ENCODE measurements at places on chromosomes 7 and 10.

DNA sequence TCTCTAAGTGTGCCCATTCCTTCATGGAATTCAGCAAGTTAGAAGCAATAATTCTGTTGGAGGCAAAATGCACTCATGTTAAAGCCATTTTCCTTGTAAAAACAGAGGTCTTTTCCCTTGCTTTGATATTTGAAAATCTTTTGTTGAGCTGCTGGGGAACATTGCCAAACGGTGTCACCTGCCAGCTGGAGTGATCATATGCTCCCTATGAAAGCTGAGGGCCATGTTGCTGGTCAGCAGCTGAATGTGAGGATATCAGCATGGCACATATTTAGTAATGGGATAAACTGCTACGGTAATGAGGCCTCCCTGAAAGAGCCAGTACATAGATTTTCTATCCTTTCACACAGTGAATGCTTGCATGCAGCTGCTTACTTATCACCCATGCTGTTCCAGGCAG, 224.3 kb downstream of the THSD7A start:
- no peak for DNase-seq
- H3K27me3 ChIP-seq: no peaks in the 10 kb centered on the region
- H3K36me3 ChIP-seq: no peaks in the 10 kb centered on the region
- no peak overlapping the region for H3K27ac ChIP-seq
- H3K4me1 ChIP-seq: no peaks in the 10 kb centered on the region

- H3K27me3 ChIP-seq: no peaks in the 10 kb centered on the region
- no peak overlapping the region for H3K4me3 ChIP-seq
Measured at GRCh38 chr7:86243171-86243570, 400.5 kb upstream of the GRM3 start.

DNA sequence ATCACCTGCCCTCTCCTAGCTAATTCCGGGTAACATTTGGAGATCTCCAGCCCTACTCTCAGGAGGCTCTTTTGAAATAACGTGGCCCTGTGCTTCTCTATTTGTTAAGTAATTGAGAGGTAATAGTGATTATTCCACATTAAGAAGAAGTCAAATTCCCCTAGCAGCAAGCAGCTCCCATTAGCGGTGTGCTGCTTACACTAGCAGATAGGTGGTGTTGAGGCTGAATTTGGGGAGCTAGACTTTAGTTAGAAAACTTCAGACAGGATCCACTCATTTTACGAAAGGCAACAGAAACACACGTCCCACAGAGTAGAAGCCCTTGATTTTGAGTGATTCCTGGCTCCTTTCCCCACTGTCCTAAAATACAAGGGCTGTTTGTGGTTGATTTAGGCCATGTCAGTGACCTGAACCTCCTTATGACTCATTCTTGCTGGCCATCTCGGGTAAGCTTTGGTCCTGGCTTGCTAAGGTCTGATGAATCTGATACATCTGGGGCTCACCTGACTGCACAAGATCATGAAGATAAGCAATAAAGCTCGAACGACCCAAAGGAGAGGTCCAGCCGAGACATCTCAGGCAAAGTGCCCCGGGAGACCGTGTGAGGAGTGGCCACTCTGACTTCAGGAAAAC, 77.2 kb downstream of the FAM204A start:
- H3K4me1 ChIP-seq: no peaks in the 10 kb centered on the region
- no peak overlapping the region for H3K4me3 ChIP-seq
- H3K36me3 ChIP-seq: no peaks in the 10 kb centered on the region
- H3K27me3 ChIP-seq: peaks cover 74% of the 10 kb centered on the region

- no peaks in the 10 kb centered on the region for H3K36me3 ChIP-seq
- H3K27ac ChIP-seq: no peak overlapping the region
- DNase-seq: no peak
- no peaks in the 10 kb centered on the region for H3K4me1 ChIP-seq
- no peaks in the 10 kb centered on the region for H3K27me3 ChIP-seq
Measured at GRCh38 chr10:10392511-10392910, 625.2 kb upstream of the CELF2 start.

- H3K4me3 ChIP-seq: no peak overlapping the region
- no peaks in the 10 kb centered on the region for H3K36me3 ChIP-seq
- H3K27ac ChIP-seq: no peak overlapping the region
Measured at GRCh38 chr7:474605-475424, 44.8 kb downstream of the PDGFA start.

DNA sequence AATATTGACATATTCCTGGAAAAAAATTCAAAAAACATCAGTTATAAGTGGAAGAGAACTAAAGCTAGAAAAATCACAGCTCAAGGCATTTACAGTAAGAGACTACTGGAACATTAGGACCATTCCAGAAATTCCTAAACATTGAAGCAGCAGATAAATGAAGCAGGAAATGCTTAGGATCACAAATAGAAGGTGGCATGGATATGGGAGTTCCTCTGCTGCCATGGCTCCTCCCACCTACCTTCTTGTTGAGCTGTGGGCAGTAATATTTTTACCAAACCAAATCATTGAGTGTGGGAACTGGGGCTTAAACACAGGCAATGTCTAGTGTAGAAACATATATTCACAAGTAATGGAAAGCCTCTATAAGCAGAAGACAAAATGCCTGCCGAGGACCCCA, 292.8 kb downstream of the ANKRD7 start:
- no peaks in the 10 kb centered on the region for H3K27me3 ChIP-seq
- no peak overlapping the region for H3K27ac ChIP-seq
- no peaks in the 10 kb centered on the region for H3K4me1 ChIP-seq
- H3K36me3 ChIP-seq: no peaks in the 10 kb centered on the region
- DNase-seq: no peak
- no peak overlapping the region for H3K4me3 ChIP-seq

DNA sequence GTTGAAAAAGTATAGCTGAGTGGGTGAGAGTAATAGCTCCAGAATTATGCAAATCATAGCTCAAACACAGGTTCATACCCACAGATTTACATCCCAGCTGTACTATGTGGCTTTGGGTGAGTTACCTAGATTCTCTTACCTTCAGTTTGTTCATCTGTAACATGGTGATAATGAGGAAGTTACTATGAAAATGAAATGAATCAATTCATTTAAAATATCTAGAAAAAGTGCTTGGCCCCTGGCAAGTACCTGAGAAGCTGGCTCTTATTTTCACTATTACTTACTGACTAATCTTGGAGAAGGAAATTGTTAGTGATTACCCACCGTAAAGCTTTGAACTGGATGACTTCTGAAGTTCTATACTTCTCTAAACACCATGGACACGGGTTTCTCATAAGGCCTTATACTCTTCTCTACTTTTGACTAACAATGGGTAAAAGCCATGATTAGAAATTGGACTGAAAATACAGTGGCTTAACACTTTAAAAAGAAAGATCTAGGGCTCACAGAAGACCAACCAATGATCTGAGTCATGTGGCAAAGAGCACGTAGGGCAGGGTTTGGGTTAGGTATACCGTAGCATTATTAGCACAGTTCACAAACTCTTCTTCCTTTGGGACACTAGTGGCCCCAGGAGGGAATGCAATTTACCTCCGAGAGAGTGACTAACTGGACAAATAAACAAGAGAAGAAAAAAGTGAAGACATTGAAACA, 149.2 kb downstream of the PLPP4 start:
- H3K4me3 ChIP-seq: no peak overlapping the region
- no peaks in the 10 kb centered on the region for H3K27me3 ChIP-seq
- no peaks in the 10 kb centered on the region for H3K4me1 ChIP-seq
- H3K36me3 ChIP-seq: peaks cover 1% of the 10 kb centered on the region

GRCh38 chr10:30056767-30057355, 2.5 kb downstream of the JCAD start:
- H3K4me1 ChIP-seq: peaks cover 7% of the 10 kb centered on the region
- peaks cover 47% of the 10 kb centered on the region for H3K27me3 ChIP-seq
- no peak overlapping the region for H3K4me3 ChIP-seq
- no peak for DNase-seq
- peaks cover 2% of the 10 kb centered on the region for H3K36me3 ChIP-seq
- no peak overlapping the region for H3K27ac ChIP-seq

DNA sequence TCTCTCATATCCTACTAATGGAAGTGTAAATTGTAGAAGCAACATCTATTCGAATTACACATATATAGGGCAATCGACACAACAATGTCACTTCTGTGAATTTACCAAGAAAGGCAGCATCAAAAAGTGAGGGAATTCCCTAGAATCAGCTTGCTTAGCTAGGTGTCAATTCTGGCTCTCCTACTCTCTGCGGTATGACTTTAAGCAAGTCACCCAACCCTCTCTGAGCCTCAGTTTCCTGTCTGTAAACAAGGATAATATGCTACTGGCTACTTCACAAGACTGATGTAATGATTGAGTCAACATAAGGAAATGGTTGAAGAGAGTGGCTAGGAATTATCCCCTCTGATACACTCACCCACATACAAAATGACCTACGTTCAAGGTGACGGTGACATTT, 19.4 kb downstream of the CCDC6 start:
- DNase-seq: no peak
- peaks cover 79% of the 10 kb centered on the region for H3K4me1 ChIP-seq
- H3K27ac ChIP-seq: no peak overlapping the region
- H3K4me3 ChIP-seq: peak overlapping the region; percentile 51
- H3K36me3 ChIP-seq: peaks cover 3% of the 10 kb centered on the region

- H3K27me3 ChIP-seq: no peaks in the 10 kb centered on the region
- DNase-seq: no peak
- peaks cover 35% of the 10 kb centered on the region for H3K4me1 ChIP-seq
- peaks cover 12% of the 10 kb centered on the region for H3K36me3 ChIP-seq
- no peak overlapping the region for H3K4me3 ChIP-seq
- H3K27ac ChIP-seq: no peak overlapping the region
Measured at GRCh38 chr10:21623291-21623690, 89.3 kb downstream of the MLLT10 start.

- no peaks in the 10 kb centered on the region for H3K36me3 ChIP-seq
- H3K27me3 ChIP-seq: peaks cover 29% of the 10 kb centered on the region
Measured at GRCh38 chr10:71629131-71629530, 90.4 kb downstream of the C10orf105 start.

DNA sequence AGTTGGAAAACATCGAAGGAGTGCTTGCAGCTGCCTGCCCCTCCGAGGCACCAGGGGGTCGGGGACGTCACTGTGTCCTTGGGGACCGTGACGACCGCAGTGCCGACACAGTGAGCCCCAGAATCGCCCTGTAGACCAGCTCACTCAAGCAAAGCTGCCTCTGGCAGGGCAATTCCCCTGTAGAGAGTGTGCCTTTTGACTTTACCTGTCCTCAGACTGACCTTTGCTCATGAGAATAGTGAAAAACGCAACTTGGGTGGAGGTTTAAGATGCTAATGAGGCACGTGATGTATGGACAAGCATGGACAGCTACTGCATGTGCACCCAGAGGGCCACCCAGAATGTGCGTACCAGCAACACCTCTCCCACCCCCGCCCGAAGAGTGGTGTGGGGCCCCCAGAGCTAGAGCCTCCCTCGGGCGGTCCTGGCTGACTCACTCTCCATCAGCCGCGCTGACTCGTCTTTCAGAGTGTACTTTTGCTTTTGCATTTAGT, 271.9 kb downstream of the ADARB2 start:
- no peak for DNase-seq
- no peaks in the 10 kb centered on the region for H3K4me1 ChIP-seq
- H3K4me3 ChIP-seq: no peak overlapping the region
- no peak overlapping the region for H3K27ac ChIP-seq
- H3K27me3 ChIP-seq: peaks cover 17% of the 10 kb centered on the region
- no peaks in the 10 kb centered on the region for H3K36me3 ChIP-seq

DNA sequence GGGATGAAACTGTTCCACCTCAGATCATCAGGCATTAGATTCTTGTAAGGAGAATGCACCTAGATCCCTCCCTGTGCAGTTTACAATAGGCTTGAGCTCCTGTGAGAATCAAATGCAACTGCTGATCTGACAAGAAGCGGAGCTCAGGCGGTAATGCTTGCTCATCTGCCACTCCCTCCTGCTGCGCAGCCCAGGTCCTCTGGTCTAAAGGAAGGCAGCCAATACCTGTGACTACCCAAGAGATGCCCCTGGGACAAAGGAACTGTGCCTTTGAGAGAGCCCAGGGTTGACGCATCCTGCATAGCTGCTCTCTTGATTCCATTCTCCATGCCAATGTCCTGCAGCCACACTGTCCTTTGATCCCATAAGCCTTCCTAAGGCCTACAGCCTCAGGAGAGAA, 73.1 kb downstream of the ADCYAP1R1 start:
- no peaks in the 10 kb centered on the region for H3K4me1 ChIP-seq
- peaks cover 61% of the 10 kb centered on the region for H3K27me3 ChIP-seq
- DNase-seq: no peak

GRCh38 chr7:16649196-16649595, 3.2 kb downstream of the BZW2 start:
- H3K4me3 ChIP-seq: no peak overlapping the region
- no peak overlapping the region for H3K27ac ChIP-seq
- peaks cover 65% of the 10 kb centered on the region for H3K4me1 ChIP-seq
- H3K27me3 ChIP-seq: no peaks in the 10 kb centered on the region

- no peak overlapping the region for H3K4me3 ChIP-seq
- no peak for DNase-seq
- no peak overlapping the region for H3K27ac ChIP-seq
- no peaks in the 10 kb centered on the region for H3K4me1 ChIP-seq
Measured at GRCh38 chr10:129272176-129272575, 194.9 kb upstream of the MGMT start.

- H3K4me1 ChIP-seq: no peaks in the 10 kb centered on the region
- H3K27ac ChIP-seq: no peak overlapping the region
- no peak for DNase-seq
- no peak overlapping the region for H3K4me3 ChIP-seq
- H3K36me3 ChIP-seq: no peaks in the 10 kb centered on the region
Measured at GRCh38 chr7:562374-562675, 42.7 kb upstream of the PDGFA start.

DNA sequence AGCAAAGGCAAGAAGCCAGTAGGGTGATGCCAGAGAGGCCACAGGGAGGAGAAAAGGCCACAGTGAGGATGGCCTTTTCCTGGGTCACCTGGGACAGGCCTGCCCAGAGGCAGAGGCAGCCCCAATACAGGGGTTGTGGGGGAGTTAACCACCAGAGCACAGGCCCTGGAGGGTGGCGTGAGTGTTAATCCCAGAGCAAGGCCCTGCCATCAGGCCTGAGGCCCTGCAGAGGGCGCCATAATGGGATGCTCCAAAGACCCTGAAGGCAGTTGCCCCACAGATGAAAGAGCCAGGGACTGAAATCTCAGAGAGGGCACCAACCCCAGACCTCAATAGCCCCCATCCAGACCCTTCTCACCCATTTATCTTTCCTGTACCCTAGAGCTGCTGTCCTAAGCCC, 23.9 kb downstream of the SLC13A4 start:
- no peak for DNase-seq
- H3K36me3 ChIP-seq: peaks cover 1% of the 10 kb centered on the region
- no peaks in the 10 kb centered on the region for H3K27me3 ChIP-seq
- H3K4me1 ChIP-seq: peaks cover 5% of the 10 kb centered on the region
- no peak overlapping the region for H3K27ac ChIP-seq

DNA sequence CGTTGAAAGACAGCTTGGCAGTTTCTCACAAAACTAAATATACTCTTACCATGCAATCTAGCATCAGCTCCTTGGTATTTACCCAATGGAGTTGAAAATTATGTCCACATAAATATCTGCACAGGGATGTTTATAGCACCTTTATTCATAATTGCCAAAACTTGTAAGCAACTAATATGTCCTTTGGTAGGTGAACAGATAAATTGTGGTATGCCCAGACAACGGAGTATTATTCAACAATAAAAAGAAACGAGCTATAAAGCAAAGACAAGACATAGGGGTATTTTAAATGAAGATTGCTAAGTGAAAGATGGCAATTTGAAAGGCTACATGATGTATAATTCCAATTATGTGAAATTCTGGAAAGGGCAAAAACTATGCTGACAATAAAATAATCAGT, 162.5 kb upstream of the PTN start:
- H3K4me3 ChIP-seq: no peak overlapping the region
- no peak overlapping the region for H3K27ac ChIP-seq
- H3K4me1 ChIP-seq: no peaks in the 10 kb centered on the region

Measured in central memory CD8-positive, alpha-beta T cell (primary cell).